NCI-H1092 (cell line): ENCODE measurements at places on chromosomes 11 and 22.
A peak's percentile ranks its signal among the peaks of the same experiment; 100 is the strongest.

- no peak for DNase-seq
Measured at GRCh38 chr22:42881982-42882656, 25.0 kb upstream of the ARFGAP3 start.

DNA sequence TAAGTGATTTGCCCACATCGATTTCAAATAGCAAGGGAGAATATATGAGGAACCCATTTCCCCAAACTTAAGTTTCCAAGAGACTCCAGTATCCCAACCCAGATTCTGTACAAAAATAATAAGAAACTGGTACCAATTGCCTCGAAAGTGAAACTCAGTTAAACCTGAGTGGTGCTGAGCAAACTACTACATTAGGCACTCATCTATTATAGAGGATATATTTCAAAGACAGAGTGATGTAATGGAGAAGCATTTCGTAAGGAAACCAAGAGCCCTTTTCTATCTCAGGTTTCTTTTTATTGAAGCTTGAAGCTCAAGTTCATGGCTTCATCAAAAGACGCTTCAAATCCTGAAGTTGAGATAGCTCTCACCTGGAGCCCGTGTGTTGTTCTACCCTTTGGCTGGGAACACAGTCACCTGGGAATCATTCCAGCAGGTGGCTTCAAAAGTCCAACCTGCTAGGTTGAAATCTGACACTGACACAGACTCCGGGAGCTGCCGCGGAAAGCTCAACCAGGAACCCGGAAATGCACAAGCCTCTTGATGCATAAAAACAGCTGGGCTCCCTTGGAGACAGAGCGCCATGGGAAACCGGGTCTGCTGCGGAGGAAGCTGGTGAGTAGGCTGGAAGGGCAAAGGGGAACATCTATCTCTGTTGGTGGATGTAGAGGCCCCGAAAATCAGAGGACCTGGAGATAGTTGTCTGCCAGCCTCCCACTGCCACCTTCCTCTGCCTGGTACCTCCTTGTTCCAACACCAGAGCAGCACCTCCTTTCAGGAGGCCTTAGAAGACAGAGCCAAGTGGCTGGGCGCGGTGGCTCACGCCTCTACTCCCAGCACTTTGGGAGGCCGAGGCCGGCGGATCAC lies at the start of gene C11orf52:
Gene C11orf52, plus strand, starts transcription at position 524 of the 867 bp plus-strand sequence. Its CDS starts 60 bp downstream, at position 584.
- peak; percentile 90 for DNase-seq

GRCh38 chr11:10993186-10993585 lies 135.3 kb upstream of the ZBED5 start:
- DNase-seq, result no peak

GRCh38 chr11:62709247-62710000 lies 1.9 kb downstream of the GNG3 start:
- peak; percentile 99 for DNase-seq

GRCh38 chr22:26452236-26453016 lies 23.4 kb downstream of the ASPHD2 start:
- no peak for DNase-seq
